Fibroblast of villous mesenchyme (primary cell): ENCODE measurements at places on chromosomes 6 and 20. TPM values are rescaled to one million over a fixed set of nuclear protein-coding genes. Genes with fewer than 3 reads are reported as not detected.
A peak's percentile ranks its signal among the peaks of the same experiment; 100 is the strongest.

GRCh38 chr20:57999465-58000111 lies 228.9 kb downstream of the ANKRD60 start:
- no peak for DNase-seq

DNA sequence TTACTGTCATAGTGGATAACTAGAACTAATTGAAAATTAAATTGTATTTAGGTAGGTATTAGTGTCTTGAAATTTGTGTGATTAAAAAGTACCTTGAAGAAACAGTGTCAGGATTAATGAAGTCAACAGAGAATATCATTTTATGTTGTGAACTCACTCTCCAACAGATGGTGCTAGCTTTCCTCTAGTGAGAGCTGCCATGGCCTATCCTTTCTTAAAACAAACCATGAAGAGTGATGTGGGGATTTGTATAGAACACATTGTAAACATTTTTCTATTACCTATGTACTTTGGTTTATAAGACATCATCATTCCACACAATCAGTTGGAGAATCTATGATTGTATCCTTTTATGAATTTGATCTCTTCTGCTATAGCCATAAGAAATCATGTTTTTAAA lies 4.8 kb upstream of the SRSF12 start:
- peak; percentile 48 for DNase-seq

GRCh38 chr6:87944541-87944954 lies 103.1 kb upstream of the SPACA1 start:
- DNase-seq: peak; percentile 13

DNA sequence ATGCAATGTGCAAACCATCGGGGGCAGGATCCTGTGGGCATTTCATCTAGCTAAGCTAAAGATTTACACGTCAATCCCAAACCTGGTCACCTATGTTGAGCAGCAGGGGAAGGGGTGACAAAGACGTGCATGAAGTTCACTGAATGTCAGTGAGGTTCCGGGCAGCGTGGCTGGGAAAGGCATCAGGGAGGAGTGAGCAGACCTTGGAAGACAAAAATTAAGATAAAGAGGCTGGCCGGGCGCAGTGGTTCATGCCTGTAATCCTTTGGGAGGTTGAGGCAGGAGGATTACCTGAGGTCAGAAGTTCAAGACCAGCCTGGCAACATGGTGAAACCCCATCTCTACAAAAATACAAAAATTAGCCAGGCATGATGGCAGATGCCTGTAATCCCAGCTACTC lies 126.1 kb downstream of the PREX1 start:
- no peak for DNase-seq

GRCh38 chr6:144546807-144547206 lies 261.7 kb downstream of the UTRN start:
- no peak for DNase-seq

DNA sequence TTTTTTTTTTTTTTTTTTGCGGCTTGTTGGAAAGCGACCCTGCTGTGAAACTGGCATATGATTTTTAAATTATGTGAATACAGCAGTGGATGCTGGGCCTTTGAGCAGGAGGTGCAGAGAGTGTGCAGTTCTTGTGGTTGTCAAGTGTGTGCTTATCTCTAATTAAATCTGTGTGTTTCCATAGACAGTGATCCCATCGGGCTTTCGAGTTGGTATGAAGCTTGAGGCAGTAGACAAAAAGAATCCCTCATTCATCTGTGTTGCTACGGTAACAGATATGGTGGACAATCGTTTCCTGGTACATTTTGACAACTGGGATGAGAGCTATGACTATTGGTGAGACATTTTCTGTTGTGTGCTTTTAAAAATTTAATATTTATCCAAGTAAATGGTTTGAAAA lies 52.4 kb downstream of the L3MBTL3 start:
- no peak for DNase-seq

- no peak for DNase-seq
Measured at GRCh38 chr6:157653521-157653920, 169.5 kb upstream of the SNX9 start.

GRCh38 chr6:18600255-18600654 lies 213.1 kb downstream of the RNF144B start:
- no peak for DNase-seq

GRCh38 chr20:46826343-46826984 lies 68.2 kb upstream of the EYA2 start:
- DNase-seq: no peak

- DNase-seq: no peak
Measured at GRCh38 chr6:4971851-4972250, 32.0 kb downstream of the RPP40 start.

- DNase-seq: no peak
Measured at GRCh38 chr6:39335780-39336545, 13.5 kb upstream of the KCNK16 start.

DNA sequence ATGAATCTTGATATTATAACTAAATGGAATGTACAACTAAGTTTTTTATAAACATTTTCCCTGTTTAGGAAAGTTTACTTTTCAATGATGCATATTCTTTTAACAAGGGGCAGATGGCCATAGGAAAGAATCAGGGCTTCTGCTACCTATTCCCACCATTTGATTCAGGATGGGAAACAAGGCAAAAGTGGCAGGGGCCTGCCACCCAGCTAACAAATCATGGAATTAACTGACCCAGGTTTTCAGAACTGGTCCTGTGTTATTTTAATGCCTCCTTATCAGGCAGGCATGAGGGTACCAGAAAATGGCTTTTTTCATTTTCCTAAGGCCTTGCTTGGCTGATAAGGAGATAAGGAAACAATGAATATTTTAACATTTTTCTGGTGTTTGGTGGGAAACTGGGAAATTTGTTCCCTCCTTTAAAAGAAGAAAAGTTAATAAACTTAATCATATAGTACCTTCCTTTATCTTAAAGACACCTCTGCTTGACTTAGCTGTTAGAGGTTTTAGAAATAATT lies 6.7 kb downstream of the POU3F2 start:
- no peak for DNase-seq

GRCh38 chr20:19625426-19625825 lies 132.6 kb upstream of the RIN2 start:
- no peak for DNase-seq

DNA sequence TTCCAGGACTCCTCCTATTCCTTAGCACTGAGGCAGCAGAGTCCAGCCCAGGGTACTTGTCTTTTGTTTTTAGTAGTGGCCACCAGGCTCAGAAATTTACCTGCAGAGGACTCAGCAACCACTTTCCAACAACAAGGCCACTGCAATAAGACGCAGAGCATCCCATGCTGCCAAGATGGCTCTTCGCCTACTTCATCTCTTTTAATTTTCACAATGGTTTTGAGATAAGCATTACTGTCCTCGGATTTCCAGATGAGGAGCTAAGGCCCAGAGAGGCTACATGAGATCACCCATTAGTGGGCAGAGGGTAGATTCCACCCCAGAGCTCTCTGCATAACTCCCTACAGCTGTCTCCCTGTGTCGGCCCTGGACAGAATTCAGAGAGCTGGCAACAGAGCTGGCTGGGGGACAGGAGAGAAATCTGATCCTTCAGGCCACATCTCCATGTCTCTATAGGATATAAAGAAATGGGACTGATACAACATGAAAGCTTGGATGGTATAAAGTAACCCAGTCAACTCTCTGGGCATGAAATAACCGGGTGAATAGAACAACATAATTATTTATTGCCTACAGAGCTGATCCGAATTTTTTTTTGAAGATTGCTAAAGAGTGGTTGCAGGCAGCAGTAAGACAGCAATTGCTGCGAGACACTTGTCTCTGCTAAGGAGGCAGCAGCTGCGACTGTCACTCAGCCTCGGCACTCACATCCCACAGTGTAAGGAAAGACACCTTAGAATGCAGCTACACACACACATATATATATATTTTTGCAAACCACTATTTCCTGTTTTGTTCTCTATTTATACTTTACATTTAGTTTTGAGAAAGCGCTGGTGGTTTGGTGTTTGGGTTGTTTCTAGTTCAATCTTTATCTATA lies 37.2 kb downstream of the SCML4 start:
- DNase-seq: no peak

DNA sequence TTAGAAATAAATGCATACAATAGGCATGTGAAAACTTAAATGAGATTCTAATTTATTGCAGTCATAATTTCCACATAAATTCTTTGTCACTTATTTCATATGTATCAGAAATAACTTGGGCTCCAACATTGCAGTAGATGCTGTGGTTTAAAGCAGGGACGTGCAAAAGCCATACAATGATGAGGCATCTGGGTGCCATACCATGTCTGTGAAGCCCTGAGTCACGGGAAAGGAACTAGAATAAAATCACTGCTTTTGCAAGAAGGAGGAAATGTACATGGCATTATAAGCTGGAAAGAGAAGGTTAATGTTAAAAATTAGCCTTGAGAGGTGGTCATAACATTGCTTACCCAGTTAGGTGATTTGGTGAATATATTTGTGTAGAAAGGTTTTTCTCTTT lies 180.4 kb downstream of the SASH1 start:
- DNase-seq: peak; percentile 85

DNA sequence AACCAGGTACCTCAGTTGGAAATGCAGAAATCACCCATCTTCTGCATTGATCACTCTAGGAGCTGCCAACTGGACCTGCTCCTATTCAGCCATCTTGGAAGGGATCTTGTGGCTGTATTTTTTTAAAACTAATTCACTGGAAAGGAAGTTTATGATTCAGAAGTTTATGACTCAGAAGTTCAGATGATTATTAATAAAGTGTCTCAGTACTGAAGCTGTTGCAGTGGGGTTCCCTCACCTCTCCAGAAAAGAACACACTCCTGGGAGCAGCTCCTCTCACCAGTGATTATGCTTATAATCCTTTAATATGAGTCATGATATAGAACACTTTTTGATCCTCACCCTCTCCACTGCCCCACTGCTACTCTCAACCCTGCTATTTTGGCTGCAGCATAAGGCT lies 291.2 kb upstream of the HS3ST5 start:
- DNase-seq: no peak

DNA sequence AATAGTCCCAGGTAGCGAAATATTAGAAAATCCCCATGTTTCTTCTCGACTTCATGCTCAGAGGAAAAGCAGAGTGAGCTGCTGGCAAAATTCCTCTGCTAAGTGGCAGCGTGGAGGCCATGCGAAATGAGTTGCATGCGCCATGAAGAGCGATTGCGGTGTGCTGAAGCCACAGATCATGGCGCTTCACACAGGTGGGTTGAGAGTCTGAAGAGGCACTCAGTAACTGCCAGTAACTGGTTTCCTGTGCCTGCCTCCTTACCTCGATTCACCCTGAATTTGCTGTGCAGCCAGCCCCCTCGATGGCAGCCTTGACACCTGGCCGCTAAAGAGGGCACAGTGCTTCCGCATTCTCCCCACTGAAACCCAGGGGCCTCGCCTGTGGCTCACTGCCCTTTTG lies 301.5 kb downstream of the NRN1 start:
- no peak for DNase-seq

The MICAL1 gene
- 54.1 and 55.3 TPM in 2 replicates for total RNA-seq

The CHRNA4 gene
- total RNA-seq: not detected in 2 replicates

The UBD gene
- total RNA-seq: not detected in 2 replicates

The RFX6 gene
- not detected in 2 replicates for total RNA-seq

The BTN1A1 gene
- total RNA-seq: not detected in 2 replicates

The PLA2G7 gene
- not detected in 2 replicates for total RNA-seq

The PLEKHG1 gene
- 1.7 and 4.5 TPM in 2 replicates for total RNA-seq

The TSHZ2 gene
- total RNA-seq: 2.3 and 2.6 TPM in 2 replicates

The CRIP3 gene
- total RNA-seq: not detected in 2 replicates

The RHAG gene
- not detected in 2 replicates for total RNA-seq

The MAVS gene
- total RNA-seq: 26.7 and 32.4 TPM in 2 replicates

The ELMO2 gene
- total RNA-seq: 45.4 and 48.4 TPM in 2 replicates

The ADGB gene
- total RNA-seq: not detected in 2 replicates

The PTK6 gene
- total RNA-seq: under 0.01 TPM in 2 replicates

The ULBP1 gene
- 0.43 and 1.6 TPM in 2 replicates for total RNA-seq

The SOBP gene
- total RNA-seq: 1.3 and 1.9 TPM in 2 replicates

The LZTS3 gene
- total RNA-seq: 10.3 and 13.8 TPM in 2 replicates

The DEFB132 gene
- not detected in 2 replicates for total RNA-seq

The HMGA1 gene
- 65.2 and 111 TPM in 2 replicates for total RNA-seq
